ENCODE measurements at places on chromosomes 2 and 18. TPM values are rescaled to one million over a fixed set of nuclear protein-coding genes. Genes with fewer than 3 reads are reported as not detected.

Gene PTPN18
- 58.1 TPM for total RNA-seq

Gene CRYBA2
- total RNA-seq = not detected

Gene TGOLN2
- total RNA-seq = 96.9 TPM

Gene RANBP2
- total RNA-seq = 72.8 TPM

Gene MBD5
- 28.5 TPM for total RNA-seq

Gene SMC6
- total RNA-seq = 14.1 TPM

Gene FRZB
- 7.4 TPM for total RNA-seq

DNA sequence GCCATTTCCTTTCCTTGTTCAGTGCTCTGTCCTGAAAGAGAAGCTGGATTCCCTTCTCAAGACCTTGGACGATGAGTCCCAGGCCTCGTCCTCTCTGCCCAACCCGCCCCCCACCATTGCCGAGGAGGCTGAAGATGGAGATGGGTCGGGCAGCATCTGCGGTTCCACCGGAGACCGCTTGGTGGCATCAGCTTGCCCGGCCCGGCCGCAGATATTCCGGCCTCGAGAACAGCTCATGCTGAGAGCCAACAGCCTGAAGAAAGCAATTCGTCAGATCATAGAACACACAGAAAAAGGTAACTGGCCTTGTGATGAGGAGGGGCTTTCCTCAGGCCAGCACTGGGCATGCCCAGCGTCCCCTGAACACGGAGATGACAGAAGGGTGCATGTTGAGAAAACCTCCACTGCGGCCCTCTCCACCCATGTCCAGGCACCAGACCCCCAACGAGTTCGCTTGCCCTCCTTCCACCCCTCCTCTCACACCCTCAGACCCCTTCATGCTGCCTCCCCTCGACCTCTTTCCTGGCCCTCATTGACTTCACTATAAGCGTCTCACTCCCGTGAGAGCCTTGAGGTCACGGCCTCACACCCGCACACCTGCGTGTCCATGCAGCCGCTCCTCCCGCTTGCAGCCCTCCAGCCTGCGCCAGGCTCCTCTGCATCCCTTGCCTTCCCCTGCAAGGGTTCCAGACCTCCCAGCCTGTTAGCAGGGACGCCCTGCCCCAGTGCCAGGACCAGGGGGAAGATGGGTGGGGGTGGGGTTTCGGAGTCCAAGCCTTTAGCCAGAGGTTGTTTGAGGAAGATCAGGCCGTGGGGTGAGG, 95.0 kb downstream of the DGKD start:
- DNase-seq = no peak

GRCh38 chr2:57448816-57449215, 597.8 kb upstream of the VRK2 start:
- no peak for DNase-seq

- no peak for DNase-seq
Observed at GRCh38 chr18:7116792-7117389, 706 bp downstream of the LAMA1 start.

- no peak for DNase-seq
Observed at GRCh38 chr2:126761981-126762878, 106.3 kb downstream of the GYPC start.

DNA sequence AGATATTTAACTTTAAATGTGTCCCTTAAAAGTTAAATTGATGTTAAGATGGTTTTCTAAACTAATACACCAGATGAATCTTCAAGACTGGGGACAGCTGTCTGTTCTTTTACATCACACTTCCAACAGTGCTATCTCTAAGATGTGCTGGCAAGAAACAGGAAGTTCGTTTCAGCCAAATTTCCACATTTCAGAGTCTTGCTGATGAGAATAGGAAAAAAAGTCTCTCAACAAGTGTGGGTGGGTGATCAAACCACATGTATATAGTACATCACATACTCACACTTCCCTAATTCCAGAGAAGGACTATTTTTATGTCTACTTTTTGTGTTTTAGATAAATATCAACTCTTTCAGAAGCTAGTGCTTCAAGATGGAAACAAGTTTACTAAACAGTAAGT, 1712.8 kb upstream of the TMEFF2 start:
- DNase-seq = no peak
